ENCODE measurements at places on chromosomes 12 and 14.

- no peak for DNase-seq
Observed at GRCh38 chr14:94213021-94213420, 38.9 kb downstream of the PPP4R4 start.

- DNase-seq, result no peak
Observed at GRCh38 chr12:69523433-69524330, 53.5 kb downstream of the FRS2 start.

DNA sequence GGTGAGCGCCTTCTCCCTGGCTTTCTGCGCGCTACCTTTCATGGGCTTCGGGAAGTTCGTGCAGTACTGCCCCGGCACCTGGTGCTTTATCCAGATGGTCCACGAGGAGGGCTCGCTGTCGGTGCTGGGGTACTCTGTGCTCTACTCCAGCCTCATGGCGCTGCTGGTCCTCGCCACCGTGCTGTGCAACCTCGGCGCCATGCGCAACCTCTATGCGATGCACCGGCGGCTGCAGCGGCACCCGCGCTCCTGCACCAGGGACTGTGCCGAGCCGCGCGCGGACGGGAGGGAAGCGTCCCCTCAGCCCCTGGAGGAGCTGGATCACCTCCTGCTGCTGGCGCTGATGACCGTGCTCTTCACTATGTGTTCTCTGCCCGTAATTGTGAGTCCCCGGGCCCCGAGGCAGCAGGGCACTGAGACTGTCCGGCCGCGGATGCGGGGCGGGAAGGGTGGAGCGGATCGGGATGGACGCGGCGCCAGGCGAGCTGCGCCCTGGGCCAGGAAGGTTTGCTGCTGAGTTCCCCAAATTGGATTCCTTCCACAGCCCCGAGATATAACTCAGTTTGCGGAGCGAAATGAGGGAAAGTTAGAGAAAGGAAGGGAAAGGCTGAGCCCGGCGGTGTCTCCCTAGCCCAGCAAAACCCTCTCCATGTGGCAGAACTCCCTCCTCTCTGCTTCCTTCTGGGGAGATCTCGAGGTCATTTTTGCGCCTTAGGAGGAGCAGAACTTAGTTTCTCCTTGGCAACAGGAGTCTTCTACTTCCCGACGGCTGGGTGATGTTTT is 972 bp downstream of the PTGDR start:
- peak; percentile 74 for DNase-seq

- DNase-seq, result no peak
Observed at GRCh38 chr12:83005534-83006197, 319.0 kb downstream of the TMTC2 start.

DNA sequence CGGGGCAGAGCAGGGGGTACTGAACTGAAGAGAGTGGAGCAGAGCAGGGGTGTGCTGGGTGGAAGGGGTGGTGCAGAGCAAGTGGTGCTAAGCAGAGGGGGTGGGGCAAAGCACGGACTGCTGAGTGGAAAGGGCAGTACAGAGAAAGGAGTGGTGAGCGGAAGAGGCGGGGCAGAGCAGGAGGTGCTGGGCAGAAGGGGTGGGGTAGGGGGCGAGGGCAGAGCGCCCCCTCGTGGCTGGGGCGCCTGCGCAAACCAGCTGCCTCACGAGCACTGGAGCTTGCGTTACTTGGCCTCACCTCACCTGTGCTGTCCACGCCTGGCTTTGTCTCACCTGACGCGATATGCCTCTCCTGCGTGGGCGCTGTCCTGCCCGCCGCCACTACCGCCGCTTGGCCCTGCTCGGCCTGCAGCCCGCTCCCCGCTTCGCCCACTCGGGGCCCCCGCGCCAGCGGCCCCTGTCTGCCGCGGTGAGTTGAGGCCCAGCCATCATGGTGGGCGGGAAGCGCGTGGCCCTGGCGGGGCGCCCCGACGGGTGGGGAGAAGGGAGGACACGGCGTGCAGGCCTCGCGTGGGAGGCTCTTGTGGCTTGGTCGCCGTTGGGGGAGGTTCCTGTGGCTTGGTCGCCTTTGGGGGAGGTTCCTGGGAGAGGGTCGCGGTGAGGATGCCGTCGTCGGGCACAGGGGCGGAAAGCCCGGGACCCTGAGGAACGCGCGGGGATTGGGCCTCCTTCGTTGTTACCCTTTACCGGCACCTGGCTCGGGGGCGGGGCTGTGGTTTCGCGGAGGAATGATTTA is at the start of gene COX8C:
Gene COX8C (plus strand): TSS at position 257 of the 796 bp plus-strand sequence. CDS start 87 bp downstream, at position 344.
- no peak for DNase-seq

DNA sequence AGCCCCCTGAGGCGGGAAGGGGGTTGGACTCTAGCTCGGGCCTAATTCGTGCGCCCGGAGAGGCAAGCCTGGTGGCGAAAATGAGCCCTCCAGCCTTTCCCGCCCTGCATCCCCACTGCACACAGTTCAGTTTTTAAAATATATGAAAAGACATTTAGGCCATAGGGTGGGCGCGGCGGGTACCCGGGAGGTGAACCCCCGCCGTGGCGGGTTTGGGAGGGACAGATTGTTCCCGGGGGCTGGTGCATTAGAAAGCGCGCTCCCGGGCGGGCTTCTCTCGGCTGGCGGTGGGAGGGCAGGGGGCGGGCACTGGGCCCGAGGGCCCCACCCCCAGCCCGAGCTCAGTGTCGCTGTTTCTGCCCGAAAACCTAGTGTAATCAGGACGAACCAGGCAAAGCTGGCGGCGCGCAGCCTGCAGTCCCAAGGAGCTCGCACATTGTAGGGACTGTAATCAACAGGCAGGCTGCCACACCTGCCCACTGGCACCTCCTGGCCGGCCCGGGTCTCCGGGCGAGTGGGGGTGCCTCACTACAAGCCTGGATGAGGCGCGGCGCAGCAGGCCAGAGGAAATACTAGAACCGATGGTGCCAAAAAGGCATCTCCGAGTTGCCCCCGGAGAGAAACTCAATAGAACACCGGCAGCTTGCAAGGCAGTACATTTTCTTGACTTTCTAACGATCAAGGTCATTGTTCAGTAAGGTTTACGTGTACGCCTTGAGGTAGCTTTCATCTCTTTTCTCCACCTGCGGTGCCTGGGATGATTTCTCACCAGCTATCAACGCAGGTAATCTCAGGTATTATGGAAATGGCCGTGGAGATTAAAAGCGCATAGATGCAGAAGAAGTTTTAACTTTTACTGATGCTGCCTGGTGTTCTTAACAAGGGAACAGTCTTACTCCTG is 764 bp upstream of the SPTB start:
- peak; percentile 84 for DNase-seq

GRCh38 chr12:77767756-77768343 is 62.8 kb upstream of the NAV3 start:
- DNase-seq, result no peak

- DNase-seq, result no peak
Observed at GRCh38 chr12:68855771-68856170, 47.8 kb downstream of the MDM2 start.

DNA sequence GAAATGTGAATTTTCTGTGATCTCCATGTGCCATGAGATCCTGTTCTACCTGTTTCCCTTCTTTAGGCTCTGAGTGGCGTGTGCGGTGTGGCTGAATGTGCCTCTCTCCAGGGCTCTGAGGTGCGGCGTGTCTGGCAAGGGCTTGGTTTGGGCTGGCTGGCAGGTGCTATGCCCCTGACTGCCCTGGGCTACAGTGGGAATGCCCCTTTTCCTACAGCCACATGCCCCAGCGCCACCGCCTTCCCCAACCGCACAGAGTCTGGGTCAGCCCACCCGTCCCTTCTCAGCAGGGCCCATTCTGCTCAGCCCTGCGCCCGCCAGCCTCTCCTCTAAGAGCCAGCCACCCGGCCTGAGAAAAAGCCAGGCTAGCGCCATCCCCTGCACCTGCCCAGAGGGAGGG is 24.7 kb downstream of the BTBD6 start:
- no peak for DNase-seq

DNA sequence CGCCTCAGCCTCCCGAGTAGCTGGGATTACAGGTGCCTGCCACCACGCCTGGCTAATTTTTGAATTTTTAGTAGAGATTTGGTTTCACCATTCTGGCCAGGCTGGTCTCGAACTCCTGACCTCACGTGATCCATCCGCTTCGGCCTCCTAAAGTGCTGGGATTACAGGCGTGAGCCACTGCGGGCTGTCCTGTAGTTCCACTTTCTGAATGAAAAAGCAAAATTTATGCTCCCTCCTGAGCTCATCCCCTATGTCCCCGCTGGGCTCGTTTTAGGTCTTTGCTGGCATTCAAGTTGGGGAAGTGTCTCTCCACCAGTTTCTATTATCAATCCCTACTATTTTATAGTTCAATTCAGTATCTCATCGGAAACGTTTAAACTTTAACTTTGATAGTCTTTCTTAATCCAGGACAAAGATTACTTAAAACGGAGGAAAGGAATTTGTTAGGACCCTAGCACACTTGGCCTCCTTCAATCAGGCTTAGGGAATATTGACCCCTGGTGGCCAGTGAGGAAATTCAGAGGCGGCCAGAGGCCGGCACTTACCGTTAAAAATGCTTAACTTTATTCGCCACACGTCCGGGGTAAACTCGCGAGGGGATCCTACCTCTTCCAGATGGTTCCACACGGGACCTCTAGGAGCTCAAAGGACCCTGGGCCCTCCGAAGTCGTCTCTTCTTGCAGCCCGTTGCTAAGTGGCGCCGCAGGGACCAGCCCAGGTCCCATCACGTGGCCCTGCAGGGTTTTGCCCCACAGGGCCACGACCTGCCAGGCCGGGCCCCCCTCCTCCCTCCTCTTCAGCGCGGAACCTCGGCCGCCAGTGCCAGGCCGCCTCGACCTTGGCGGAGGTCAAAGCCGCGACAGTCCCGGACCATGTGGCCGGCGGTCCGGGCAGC is 11.4 kb upstream of the DNAL1 start:
- peak; percentile 86 for DNase-seq

DNA sequence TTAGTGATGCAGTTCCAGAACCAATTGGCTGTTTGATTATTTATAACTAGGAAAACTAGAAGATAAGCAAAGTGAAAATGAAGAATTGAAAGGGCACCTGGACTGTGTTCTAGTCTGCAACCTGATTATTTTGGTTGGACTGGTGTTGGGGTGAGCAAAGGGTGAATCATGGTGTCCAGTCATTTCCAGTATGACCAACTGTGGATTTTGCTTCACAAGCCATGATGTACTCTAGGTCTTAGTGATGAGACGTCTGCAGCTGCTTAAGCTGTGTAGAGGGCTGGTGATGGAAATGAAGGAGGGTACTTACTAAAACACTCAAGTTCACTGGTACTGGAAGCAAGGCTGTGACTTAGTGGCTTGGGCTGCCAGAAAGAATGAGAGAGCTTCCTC is 193.2 kb upstream of the FRMD6 start:
- no peak for DNase-seq

GRCh38 chr12:109461846-109462756 is 15.0 kb downstream of the KCTD10 start:
- DNase-seq, result no peak

GRCh38 chr12:31651893-31652521 is 7.5 kb upstream of the ETFBKMT start:
- no peak for DNase-seq

GRCh38 chr12:80293347-80293746 is 150.7 kb upstream of the PTPRQ start:
- no peak for DNase-seq

- no peak for DNase-seq
Observed at GRCh38 chr12:112869778-112870177, 37.0 kb upstream of the OAS1 start.

GRCh38 chr12:43882578-43883178 is 46.8 kb downstream of the TMEM117 start:
- no peak for DNase-seq

DNA sequence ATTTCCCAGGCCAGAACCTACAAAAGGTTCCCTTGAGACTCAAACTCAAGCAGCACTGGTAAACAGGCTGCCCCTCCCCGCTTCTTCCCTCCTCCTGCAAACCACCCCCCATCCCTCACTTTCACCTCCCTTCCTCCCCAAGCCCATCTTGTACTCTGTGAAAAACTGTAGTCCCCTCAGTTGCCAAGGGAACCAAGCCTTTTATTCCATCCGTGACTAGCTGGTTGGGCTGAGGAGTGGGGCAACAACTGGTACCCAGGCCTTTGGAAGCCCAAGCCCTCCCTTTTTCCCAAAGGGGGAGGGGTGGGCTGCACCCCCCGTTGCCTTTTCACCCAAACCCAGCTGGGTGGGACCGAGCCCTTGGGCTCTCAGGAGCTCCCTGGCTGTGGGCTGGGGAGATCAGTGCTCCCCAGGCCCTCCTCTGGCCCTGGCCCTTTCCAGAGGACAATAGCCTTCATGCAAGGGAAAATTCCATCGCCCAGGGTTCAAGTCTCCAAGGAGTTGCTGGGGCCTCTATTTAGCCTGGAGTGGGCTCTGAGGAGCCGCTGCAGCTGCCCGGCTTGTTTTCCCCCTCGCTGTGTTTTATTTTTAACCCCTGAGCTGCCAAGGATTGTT is 61.9 kb downstream of the ZFP36L1 start:
- DNase-seq, result no peak

DNA sequence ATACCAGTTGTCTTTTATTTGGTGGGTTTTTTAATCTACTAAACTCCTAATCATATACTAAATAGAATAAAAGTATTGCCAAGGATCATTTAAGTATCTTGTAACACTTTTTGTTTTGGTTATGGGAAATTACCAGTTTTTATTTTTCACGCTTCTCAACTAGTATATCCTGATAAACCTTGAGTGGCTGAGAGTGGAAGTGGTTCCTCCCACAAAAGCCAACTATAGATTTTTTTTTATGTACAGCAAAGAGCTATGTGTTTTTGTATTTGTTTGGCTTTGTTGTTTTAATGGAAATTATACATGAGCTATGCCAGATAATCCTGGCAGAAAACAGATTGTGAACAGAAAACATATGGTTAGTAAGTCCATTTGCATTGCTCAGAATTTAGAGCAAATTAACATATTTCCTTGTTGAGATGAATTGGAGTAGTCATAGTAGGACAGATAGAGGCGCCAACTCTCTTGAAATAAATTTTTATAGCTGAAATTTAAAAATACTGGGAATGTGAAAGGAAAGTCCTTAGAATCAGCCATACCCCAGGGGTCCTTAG is 60.9 kb upstream of the PSMA6 start:
- no peak for DNase-seq

- DNase-seq, result peak; percentile 76
Observed at GRCh38 chr12:8033153-8034044, 883 bp downstream of the FOXJ2 start.

DNA sequence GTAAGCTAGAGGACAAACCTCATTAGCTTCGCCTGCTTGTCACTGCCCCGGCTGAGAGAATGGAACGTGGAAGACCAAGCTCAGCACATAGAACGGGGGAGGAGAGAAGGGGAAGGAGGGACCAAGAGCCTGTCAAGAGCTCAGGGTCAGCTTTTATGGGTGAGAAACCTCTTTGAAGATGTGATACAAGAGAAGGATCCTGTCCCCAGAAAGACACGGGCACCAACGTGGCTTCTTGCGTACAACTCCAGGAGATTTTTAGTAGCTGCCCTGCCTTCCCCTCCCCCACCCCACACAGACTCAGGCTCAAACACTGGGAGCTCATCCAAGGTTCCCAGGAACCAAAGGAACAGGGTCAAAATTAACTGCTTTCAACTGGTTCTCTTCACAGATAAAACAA is 34.7 kb downstream of the APPL2 start:
- DNase-seq, result no peak

GRCh38 chr14:96096639-96097610 is 57.8 kb downstream of the C14orf132 start:
- DNase-seq, result no peak

- DNase-seq, result no peak
Observed at GRCh38 chr12:131223171-131223761, 269.6 kb downstream of the ADGRD1 start.

Measured in activated CD8-positive, alpha-beta memory T cell treated with anti-CD3 and anti-CD28 coated beads for 24 hours (primary cell).